ENCODE measurements at places on chromosomes 11 and 22.
A peak's percentile ranks its signal among the peaks of the same experiment; 100 is the strongest.

GRCh38 chr11:87491381-87491780, 453.6 kb downstream of the TMEM135 start:
- no peak for DNase-seq

DNA sequence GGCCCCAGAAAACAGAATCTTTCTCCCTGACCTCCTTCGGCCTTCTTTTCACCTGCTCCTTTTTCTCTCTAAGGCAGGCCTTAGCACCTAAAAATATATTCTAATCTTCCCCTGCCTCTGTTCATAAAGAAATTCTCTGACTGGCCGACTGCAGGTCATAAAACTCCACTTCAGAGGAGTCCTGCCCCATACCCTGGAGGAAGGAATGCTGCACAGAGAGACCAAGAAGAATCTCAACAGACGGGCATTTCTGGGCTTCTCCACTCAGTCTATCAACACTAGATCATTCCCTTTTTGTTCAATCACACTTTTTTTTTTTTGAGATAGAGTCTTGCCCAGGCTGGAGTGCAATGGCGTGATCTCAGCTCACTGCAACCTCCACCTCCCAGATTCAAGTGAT, 19.7 kb upstream of the PGA3 start:
- DNase-seq = no peak

DNA sequence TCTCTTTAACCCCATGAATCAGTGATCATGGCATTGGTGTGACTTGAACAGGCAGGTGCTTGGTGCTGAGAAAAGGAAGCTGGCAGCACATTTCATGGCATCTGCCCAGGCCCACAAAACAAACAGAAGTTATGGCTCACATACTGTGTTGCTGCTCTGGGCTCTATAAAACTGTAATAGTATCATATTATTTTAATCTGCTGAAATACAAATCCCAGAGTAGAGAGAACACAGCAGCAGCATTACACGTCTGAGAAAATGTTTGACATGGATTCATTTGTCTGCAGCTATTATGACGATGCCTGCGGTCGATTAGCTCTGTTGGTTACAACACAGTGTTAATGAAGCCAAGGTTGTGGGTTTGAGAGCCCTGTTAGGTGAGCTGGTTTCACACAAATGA, 80.8 kb downstream of the ALX4 start:
- DNase-seq = no peak

DNA sequence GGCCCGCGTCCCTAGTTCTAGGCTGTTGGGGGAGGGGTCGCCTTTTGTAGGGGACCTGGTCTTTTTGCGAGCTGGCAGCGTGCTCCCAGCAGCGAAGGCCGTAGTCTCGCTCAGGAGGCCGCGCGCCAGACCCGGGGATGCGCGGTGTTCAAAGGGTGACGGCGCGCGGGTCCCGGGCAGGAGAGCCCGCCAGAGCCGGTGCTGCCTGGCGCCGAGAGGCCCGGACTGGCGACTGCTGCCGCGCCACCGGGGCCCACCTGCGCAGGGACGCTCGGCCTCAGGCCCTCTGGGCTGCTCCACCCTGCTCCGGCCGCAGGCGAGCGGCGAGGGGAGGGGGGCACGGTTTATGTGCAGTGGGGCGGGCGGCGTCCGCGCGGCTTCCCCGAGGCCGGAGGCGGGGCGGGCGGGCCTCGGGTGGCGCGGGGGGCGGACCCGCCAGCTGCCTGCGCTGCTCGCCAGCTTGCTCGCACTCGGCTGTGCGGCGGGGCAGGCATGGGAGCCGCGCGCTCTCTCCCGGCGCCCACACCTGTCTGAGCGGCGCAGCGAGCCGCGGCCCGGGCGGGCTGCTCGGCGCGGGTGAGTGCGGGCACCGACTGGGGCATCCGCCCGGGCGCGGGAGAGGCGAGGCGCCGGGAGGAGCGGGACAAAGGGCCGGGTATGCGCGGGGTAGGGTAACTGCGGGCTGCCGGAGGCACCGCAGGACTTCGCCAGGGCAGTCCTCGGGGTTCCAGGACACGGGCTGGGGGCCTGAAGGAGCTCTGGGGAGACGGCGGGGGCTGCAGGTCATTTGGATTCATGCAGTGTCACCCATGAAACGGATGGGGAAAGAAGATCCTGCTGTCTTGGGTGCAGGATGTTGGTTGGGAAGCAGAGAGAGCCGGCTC, at the start of gene PRSS23:
Gene PRSS23, plus strand, starts transcription at position 467 of the 884 bp plus-strand sequence. CDS start 7,102 bp downstream, outside the sequence.
- DNase-seq = peak; percentile 79

- DNase-seq = peak; percentile 34
Measured at GRCh38 chr11:71114124-71114851, 138.1 kb downstream of the SHANK2 start.

DNA sequence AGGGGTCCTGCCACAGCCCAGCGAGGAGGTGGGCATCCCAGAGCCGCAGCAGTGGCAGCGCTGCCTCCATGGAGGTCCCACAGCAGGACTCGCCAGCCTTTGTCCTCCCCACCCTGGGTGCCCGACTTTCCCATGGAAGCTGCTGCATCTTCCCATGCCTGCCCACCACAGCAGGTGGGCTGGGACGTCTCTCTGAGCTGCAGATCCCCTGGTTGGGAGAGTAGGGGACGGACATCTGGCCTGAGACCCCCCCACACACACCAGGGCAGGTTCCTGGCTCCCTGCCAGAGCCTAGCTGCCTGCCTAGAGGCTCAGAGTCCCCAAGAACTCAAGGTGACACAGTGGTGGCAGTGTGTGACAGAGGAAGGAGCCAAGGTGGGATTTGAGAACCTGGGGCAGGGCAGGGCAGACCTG, 21.5 kb upstream of the PRR5 start:
- DNase-seq = no peak

All from spleen (tissue), 13 donors.